ENCODE measurements at places on chromosomes 7 and 10.

- DNase-seq, result no peak
Measured at GRCh38 chr7:51528172-51528571, 211.6 kb upstream of the COBL start.

- DNase-seq, result no peak
Measured at GRCh38 chr10:116698364-116698763, 44.0 kb downstream of the HSPA12A start.

DNA sequence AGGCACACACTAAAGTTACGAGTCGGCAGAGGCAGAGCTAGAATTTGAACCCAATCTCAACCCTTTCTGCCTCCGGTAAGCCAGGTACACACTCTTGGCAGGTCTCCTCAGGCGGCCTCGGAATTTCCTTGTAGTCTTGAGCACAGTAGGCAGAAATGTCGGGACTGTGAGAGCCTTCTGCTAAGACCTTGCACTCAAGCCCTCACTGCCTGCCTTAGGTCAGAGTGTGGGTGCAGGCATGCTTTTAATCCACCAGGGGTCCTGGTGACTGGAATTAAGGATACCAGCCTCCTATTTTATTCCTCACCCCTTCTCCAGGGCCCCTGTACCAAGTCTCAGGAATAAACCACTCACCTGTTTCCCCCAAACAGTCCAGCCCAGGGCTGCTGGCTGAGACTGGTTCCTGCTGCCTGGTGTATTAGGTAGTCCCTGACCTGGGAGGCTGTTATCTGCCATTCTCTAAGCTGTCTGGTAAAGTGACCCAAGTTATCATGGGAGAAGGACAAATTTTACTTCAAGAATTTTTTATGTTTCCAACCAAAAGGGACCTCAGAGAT is 855 bp downstream of the ATP6V1F start:
- DNase-seq, result peak; percentile 80

- DNase-seq, result no peak
Measured at GRCh38 chr7:43585562-43585961, 2.7 kb downstream of the STK17A start.

DNA sequence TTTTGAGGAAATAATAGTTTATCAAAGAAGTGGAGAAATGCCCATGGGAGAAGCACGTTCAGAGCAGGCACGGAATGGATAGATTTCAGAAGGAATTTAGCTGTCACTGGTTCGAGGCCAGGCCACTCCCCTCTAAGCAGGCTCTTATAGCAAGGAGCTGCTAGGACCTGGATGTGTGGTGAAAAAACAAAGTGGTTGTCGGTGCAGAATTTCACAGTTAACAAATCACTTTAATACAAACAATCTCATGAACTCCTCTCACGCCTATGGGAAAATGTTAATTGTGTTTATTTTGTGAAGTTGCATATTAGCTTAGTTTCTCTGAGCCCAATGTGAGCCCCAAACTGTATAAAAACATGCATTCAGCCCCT is 176.3 kb downstream of the PKD1L1 start:
- DNase-seq, result no peak

DNA sequence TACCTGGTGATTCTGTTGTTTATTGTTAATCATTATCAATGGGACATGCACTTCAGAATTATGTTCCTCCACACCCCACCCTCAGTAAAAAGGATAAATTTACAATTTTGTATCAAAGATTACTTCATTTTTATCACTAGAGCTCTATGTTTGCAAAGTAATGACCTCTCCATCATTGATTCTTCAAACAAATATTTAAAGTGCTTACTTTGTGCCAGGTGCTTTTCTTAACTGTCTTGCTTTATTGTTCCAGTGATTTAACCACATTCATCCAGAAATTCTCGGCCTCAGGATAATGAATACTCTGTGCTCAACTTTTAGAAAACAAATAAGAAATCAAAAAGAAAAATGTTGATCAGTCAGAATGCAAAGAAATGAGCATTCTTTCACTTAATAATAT is 144.9 kb upstream of the FOXP2 start:
- no peak for DNase-seq

DNA sequence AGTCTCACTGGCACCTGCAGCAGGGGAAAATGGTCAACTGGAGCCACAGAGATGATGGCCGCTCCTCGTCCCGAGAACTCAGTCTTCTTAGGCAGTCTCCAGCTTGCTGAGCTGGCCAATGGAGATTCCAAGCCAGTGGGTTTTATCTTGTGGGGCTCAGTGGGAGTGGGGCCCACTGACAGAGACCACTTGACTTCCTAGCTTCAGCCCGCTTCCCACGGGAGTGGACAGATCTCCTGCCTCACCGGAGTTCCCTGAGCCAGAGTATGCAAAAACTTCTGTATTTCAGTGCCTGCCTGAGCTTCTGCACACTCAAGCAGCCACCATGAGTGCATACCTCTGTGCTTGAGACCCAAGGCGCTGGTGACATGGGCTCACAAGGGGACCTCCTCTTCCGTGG is 105.8 kb downstream of the ZWINT start:
- no peak for DNase-seq

DNA sequence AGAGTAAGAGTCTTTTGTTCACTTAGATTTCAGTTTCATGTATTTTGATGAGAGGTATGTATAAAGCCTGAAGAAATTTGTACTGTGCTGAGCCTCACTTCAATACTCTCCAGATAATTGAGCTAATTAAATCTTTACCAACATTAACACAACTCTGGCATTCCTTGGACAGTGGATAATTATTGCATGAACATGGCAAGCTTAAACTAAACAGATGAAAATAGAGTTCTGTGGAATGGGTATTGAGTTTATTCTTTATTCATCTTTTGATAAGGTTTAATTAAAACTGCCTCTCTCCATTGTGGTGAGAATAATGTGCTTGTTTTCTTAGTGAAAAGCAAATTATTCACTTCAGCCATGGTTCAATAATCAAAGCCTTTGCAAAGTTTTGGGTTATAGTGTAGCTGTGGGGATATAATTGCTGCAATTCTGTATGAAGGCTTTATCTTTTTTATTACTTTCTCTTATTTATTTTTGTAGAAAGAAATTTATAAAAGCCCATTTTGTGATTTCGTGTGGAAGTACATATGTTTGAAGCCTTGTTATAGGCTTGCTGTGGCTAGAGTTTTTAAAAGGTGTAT is 126.4 kb upstream of the FZD1 start:
- DNase-seq, result no peak

DNA sequence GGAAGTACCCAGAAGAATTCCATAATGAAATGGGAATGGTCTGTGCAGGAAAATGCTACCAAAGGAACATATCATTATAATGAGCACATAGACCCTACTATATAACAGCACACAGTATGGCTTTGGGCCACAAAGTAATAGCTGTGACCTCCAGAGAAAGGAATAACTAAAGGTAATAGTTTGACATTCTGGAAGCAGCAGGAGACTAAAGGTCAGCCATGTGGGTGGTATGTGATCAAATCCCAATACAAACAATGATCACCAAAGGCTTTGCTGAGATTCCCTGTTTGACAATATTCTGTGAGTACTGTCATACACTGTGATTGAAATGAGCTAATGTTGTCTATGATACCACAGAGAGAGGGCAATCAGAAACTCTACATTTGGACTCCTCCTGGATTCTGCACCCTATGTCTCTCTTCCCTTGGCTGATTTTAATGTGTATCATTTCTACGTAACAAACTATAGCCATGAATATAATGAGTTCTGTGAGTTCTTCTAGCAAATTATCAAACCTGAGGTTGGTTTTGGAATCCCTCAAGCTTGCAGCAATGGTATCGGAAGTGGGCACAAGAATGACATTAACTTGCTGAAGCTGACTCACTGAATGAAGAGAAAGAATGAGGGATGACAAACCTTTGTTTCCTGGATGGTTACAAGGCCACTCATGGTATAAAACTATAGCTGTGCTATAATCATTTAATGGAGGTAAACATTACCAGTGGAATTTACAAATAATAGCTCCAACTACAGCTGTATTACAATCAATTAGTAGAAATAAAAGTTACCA is 99.6 kb downstream of the JMJD1C start:
- DNase-seq, result no peak

- no peak for DNase-seq
Measured at GRCh38 chr7:103632972-103633371, 187.0 kb upstream of the SLC26A5 start.

GRCh38 chr10:132592790-132593383 is 55.3 kb downstream of the INPP5A start:
- peak; percentile 57 for DNase-seq

DNA sequence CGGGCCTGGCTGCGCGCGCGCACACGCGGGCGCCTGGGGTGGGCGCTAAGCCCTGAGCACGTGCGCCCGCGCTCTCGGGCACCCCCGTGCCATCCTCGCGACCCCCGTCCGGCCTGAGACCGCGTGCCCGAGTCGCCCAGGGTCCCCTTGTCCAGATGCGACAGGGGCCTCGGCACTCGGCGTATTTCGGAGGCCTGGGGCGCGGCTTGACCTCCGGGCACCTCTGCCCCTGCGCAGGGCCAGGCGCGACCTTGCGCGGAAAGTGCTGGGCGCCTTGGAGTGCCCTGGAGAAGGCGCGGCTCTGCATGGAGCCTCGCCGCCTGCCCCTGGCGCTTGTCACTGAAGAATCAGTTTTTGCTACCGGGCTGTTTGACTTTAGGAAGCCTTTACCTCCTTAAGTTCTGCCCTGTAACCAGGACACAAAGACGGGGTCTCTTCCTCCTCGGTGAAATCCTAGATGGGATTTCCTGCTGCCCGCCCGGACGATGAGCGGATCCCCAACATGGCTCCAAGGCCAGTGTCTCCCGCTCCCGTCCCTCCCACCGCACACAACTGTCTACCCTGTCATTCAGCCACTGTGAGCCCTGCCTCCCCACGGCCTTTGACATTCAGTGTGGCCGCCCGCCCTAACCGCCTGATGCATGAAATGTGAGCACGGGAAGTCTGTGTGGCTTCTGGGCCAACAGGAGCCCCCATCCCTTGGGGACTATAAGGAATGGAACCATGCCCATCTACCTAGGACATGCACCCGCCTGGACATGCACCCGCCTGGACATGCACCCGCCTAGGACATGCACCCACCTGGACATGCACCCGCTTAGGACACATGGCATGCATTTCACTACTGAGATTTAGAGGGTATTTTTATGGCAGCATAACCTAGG is 1.1 kb upstream of the STK32C start:
- peak; percentile 62 for DNase-seq

DNA sequence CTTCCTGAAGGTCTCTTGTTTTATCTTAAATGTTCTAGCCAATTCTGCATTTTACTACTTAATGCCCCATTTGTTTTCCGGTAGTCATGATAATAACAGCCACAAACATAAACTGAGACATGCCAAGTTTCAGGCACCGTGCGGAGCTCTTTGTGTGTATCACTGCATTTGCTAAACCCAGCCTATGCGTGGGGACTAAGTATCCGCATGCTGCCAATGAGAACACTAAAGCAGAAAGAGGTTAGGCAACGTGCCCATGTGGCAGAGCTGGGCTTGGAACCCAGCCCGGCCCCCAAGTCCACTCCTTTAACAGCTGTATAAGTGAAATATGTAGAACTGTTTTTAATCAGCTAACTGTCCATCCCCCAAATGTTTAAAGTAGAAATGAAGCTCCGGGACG is 54.1 kb downstream of the SLIT1 start:
- no peak for DNase-seq

DNA sequence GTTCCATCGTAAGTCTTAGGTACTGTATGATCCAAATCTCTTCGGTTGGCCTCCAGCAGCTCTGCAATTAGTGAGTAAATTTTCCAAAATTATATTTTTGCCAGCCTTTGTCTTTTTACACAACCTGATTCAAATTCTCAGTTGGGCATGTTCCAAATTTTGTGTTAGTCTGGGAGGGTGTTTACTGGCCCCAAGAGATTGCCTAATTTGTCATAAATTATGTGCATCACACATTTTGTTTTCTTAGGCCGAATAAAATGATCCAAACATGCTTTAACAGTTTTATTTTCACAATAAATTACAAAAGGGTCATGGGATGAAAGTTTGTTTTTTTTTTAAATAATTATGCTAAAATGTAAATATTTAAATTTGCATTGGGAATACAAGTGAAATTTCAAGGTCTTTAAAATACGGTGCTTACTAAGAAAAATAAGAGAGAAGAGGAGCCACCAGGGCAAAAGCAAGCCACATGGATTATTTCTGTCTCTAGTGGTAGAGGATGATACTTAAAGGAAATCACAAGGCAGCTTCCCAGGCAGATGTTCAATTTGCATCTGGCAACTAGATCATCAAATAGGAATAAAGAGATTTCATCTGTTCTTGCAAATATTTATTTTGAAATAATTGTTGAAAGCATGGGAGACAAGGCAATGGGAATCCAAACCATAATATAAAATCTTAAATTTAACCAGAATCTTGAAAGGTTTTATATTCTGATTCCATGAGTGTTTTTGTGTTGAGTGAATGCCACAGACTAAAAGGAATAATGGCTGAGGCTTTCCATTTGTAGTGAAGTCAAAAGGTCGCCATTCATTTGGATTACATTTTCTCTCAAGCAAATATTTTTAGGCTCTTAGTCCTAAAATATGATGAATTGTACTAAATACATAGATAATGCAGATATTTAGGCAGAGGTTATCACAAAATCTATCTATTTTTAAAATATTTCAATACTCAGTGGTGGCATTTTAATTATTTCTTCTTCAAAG is 111.1 kb downstream of the MDFIC start:
- DNase-seq, result no peak

- no peak for DNase-seq
Measured at GRCh38 chr7:47580811-47581331, 1.0 kb downstream of the TNS3 start.

GRCh38 chr10:49091450-49092210 is 23.7 kb downstream of the VSTM4 start:
- DNase-seq, result peak; percentile 44

GRCh38 chr7:84912993-84913635 is 273.7 kb downstream of the SEMA3D start:
- no peak for DNase-seq

GRCh38 chr10:83892737-83893136 is 246.6 kb upstream of the GHITM start:
- no peak for DNase-seq

- peak; percentile 79 for DNase-seq
Measured at GRCh38 chr10:103800789-103801540, 54.4 kb downstream of the SH3PXD2A start.

DNA sequence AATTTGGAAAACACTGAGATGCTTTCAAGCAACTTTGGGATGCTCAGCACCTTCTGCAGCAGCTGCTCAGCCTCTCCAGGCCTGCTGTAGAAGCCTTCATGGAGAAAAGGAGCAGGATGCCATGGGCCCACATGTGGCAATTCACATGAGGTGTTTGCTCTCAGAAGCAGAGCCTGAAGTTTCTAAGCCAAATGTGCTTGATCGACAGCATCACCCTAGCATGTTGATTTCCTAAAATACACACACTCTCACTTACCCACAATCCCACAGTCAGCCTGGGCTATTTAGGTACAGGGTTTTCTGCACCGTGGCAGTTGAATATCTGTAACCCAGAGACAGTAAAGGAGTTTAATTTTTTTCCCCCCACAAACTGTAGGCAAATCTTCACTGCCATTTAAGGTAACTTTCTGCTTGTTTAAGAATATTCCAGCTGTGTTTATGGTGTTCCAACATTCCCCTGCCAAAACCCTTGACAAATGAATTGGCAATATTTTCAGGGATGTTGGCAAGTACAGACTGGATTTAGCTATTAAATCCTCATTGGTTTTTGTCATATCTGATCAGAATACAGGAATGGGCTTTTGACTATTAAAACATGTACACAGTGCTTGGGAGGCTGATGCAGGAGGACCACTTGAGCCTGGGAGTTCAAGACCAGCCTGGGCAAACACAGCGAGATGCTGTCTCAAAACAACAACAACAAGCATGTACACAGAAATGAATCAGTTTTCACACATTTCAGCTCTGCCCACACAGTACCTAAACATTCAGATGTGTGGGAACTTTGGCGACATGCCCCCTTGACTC is 244.2 kb downstream of the CELF2 start:
- DNase-seq, result no peak

GRCh38 chr7:23299770-23300300 is 696 bp downstream of the MALSU1 start:
- DNase-seq, result no peak

- no peak for DNase-seq
Measured at GRCh38 chr10:23417254-23417653, 21.6 kb upstream of the OTUD1 start.

All from activated effector memory CD4-positive, alpha-beta T cell treated with anti-CD3 and anti-CD28 coated beads, Interleukin-2, amount 50 U/mL, for 16 hours (primary cell).